Type B pancreatic cell (in vitro differentiated cells): ENCODE measurements at places on chromosomes 1 and 21. TPM values are rescaled to one million over a fixed set of nuclear protein-coding genes. Genes with fewer than 3 reads are reported as not detected.

GRCh38 chr1:239682046-239682445 is 295.7 kb downstream of the CHRM3 start:
- no peak for DNase-seq

- no peak overlapping the region for H3K27ac ChIP-seq
- H3K27me3 ChIP-seq = no peaks in the 10 kb centered on the region
- no peak overlapping the region for H3K4me3 ChIP-seq
- peaks cover 5% of the 10 kb centered on the region for H3K4me1 ChIP-seq
Observed at GRCh38 chr21:43697758-43698643, 20.9 kb upstream of the PDXK start.

DNA sequence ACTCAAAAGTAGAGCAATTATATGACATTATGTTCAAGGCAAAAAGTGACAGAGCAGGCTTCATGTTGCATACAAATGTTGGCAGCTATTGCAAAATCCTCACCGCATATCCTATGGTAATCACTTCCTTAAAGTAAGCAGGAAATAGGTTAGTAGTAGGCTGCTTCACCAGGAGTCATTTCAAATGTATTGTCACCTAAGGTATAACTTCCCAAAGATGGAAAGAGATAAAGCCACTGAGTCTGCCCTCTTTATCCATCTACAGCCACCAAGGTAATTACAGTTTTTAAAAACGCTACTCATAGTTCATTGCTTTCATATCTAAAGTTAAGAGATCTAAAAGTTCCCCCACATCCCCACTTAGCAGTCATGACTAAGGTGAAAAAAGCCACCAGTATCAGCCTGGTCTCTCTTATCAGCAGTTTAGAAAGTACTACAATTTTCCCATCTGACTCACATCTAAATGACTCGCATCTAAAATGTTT is 31.6 kb upstream of the UBE2U start:
- no peaks in the 10 kb centered on the region for H3K27me3 ChIP-seq
- DNase-seq = no peak
- H3K27ac ChIP-seq = peak overlapping the region; percentile 48
- H3K4me1 ChIP-seq = peaks cover 33% of the 10 kb centered on the region

The MYCL gene
- total RNA-seq = 19.5 and 36.5 TPM in 2 replicates

DNA sequence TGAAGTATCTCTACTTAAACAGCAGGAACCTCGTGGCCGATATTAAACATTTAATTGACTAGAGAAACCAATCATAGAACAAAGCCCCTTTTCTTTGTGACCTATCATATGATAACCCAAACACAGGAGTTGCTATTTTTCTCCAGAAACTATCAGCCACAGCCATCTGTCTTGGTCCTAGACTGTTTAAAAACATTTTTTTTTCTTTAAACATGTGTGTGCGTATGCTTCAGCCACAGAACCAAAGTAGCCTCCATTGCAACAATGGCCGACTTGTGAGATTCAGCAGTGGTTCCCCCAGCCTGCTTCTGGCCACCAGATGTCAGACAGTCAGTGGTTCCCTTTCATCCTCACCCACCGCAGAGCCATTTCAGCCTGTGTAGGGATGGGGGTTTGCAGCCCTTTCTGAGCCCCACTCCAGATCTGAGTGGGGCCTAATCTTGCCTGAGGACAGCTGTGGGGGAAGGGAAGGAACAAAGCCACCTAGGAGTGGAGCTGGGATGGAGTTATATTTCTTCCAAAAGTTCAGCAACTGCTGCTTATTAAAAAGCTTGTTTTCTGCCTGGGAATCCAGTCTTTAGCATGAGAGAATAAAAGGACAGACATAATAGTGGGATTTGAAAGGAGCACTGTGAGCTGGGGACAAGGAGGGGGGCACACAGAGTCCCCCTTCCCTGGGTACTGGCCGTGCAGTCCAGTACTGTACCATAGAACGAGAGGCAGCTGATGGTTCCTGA is 11.7 kb upstream of the IGSF3 start:
- peaks cover 13% of the 10 kb centered on the region for H3K4me1 ChIP-seq
- H3K4me3 ChIP-seq = no peak overlapping the region
- peak overlapping the region; percentile 61 for H3K27ac ChIP-seq
- no peaks in the 10 kb centered on the region for H3K36me3 ChIP-seq
- no peaks in the 10 kb centered on the region for H3K27me3 ChIP-seq

- H3K4me3 ChIP-seq = no peak overlapping the region
- H3K36me3 ChIP-seq = peaks cover 3% of the 10 kb centered on the region
- no peak for DNase-seq
- H3K4me1 ChIP-seq = peaks cover 21% of the 10 kb centered on the region
- H3K27me3 ChIP-seq = peaks cover 49% of the 10 kb centered on the region
Observed at GRCh38 chr1:5649795-5650194, 342.4 kb downstream of the NPHP4 start.

GRCh38 chr1:48246727-48247126 is 24.2 kb downstream of the SLC5A9 start:
- H3K27me3 ChIP-seq = no peaks in the 10 kb centered on the region
- no peaks in the 10 kb centered on the region for H3K4me1 ChIP-seq
- no peak overlapping the region for H3K27ac ChIP-seq
- H3K36me3 ChIP-seq = no peaks in the 10 kb centered on the region

The BACE2 gene
- 29.8 and 44.3 TPM in 2 replicates for total RNA-seq

The PBX1 gene
- 257 and 324 TPM in 2 replicates for total RNA-seq

The GUCA2A gene
- total RNA-seq = 2.9 and 7.4 TPM in 2 replicates

The DNAJC11 gene
- total RNA-seq = 65.2 and 70.3 TPM in 2 replicates

DNA sequence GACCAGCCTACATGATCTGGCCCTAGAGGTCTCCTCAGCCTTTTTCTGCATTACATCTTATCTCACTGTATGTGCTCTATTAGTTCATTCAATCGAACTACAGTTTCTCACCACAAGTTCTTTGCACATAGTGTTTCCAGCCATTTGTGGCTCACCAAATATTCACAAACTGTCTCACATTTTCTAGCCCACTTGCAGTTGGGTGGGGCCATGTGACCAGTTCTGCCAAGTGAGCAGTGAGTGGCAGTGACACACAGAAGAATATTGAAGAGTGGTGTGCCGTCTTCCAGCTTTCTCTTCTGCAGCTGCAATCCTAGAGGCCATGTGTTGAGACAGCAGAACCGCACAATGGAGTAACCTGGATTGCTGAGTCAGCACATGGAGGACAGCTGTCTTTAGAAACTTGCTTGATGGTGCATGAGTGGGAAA is 103.2 kb upstream of the ZNF644 start:
- no peaks in the 10 kb centered on the region for H3K27me3 ChIP-seq
- peaks cover 23% of the 10 kb centered on the region for H3K4me1 ChIP-seq
- DNase-seq = no peak
- H3K4me3 ChIP-seq = peak overlapping the region; percentile 3
- H3K36me3 ChIP-seq = no peaks in the 10 kb centered on the region

The HNRNPU gene
- total RNA-seq = 328 and 485 TPM in 2 replicates

The KIAA0040 gene
- total RNA-seq = 7.3 and 10.3 TPM in 2 replicates

DNA sequence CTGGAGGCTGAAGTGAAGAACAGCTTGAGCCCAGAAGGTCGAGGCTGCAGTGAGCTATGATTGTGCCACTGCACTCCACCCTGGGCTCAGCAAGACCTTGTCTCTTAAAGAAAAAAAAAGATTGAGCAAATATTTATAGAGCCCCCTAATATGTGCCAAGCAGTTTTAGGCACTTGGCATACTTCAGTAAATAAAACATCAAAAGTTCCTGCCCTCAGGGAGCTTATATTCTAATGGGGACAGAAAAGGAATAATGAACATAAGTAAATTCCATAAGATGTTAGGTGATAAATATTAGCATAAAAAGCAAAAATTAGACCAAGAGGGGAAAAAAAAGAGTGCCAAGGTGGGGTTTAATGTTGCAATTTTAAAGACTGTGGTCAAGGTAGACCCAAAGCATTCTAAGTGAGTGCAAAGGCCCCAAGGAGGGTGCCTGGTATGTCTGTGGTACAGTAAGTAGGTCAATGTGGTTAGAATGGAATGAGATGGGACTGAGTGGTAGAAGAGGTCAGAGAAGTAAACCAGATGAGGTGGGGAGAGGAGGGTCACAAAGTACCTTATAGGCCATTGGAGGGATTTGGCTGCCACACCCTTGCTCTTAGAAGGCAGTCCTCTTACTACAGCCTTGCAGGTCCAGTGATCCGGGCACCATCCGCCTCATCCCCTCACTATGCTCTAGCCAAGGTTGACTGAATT is 2.2 kb upstream of the TOE1 start:
- H3K4me1 ChIP-seq = peaks cover 23% of the 10 kb centered on the region
- H3K27ac ChIP-seq = peak overlapping the region; percentile 54
- no peaks in the 10 kb centered on the region for H3K27me3 ChIP-seq
- peak overlapping the region; percentile 69 for H3K4me3 ChIP-seq
- DNase-seq = no peak
- H3K36me3 ChIP-seq = peaks cover 29% of the 10 kb centered on the region
